ENCODE measurements at places on chromosomes 7 and 10.
A peak's percentile ranks its signal among the peaks of the same experiment; 100 is the strongest.

- no peak for DNase-seq
These were observed 60.1 kb downstream of the CARD11 start for GRCh38 chr7:2983586-2983985.

GRCh38 chr10:132104471-132105301 lies 38.9 kb downstream of the JAKMIP3 start:
- no peak for DNase-seq

- DNase-seq = no peak
These were observed 152.5 kb upstream of the TNS3 start for GRCh38 chr7:47734287-47734948.

DNA sequence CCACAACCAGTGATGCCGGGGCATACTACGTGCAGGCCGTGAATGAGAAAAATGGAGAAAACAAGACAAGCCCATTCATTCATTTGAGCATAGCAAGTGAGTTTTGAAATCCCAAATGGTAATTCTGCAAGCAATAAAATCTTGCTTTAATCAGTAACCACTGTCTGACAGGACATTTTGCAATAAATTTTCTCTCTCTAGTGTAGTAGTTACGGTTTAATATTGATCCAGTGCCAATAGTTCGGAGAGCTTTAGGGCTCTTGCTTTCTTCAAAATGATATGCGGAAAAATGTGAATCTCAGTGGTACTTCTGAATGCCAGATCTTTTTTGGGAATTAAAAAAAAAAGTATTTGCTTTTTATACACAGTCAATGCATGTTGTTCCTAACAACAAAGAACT lies 520.4 kb downstream of the SDK1 start:
- no peak for DNase-seq

DNA sequence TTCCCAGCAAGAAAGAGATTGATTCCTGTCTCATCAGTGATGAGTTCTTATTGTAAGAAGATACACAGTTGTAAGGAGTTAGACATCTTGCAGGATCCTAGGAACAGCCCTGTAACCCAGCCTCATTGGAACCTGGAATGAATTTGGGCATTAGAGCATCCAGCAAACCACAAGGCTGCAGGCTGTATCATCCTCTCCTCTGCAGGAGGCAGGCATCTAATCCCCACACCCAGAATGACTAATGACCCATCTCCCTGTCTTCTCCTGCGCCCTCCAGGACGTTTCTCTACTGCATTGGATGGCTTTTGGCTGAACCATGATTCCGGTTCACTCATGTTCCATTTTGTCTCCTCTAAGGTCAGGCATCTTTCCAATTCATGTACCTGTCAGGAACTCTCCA lies 233.9 kb downstream of the POU6F2 start:
- no peak for DNase-seq

DNA sequence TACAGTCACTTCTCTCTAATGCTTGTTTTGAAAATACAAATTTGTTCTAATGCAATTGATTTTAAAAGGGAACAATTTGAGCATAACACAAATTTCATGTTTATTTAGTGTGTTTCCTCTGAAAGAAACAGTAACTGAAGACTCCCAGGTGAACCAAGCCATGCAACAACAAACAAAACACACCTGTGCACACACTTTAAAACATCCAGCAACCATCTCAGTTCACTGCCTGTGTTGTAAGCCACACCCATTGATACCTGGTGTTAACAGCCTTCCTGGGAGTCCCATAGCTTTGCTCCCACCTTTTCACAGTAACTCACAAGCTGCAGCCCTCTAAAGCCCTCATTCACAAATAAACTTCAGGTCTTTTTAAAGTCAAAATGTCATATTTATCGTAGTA lies 89.3 kb downstream of the DOCK4 start:
- DNase-seq = no peak

DNA sequence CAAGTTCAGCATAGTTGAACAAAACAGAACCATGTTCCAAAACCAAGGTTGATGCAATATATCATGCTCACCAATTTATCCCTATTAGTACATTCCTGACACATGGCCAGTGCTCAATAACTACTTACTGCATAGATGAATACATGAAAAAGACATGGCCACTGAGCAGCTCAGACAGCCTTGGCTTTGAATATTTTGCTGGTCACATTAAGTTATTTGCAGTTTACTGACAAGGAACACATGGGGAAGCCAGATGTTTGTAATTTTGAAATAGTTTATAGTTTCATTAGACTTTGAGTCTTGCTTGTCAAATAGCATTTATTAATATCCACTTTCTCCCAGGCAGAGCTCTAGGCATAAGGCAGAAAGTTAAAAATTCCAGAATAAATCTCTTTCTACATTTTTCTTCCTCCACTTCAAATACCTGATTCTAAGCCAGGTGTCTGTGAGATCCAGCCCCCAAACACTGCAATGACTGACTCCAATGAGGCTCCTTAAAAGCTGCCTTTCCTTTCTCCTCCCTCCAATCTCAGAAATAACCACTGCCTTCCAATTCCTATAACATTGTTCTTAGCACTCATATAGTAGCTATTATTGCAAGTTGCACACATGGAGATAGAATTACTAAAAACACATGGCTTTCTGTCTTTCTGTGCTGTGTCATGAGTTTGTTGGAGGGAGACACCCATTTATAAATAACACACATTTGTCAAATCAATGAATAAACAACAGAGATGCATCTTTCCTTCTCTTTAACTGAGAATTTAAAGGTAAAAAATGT lies 91.3 kb downstream of the PCGF5 start:
- peak; percentile 36 for DNase-seq

Measured in fibroblast of villous mesenchyme (primary cell).